GM13976 (cell line): ENCODE measurements at places on chromosomes 1 and 21.

DNA sequence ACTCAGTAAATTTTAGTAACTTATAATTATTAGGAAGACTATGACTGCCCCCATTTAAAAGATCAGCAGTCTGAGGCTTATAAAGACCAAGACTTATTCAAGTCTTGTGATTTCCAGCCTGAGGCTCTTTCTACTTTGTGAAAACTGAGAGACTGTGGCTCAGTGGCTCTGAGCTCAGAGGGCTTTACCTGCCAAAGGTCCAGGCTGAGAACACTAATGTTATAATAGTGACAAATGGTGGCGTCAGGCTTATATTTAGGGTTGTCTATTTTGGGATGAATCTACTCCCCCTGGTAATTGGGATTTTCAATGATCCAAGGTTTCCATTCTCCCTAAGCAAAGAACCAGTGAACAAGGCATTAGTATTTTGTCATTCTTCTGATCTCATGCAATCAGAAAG lies 42.6 kb upstream of the EPS15 start:
- no peak for DNase-seq

- no peak for DNase-seq
Observed at GRCh38 chr1:228849011-228849541, 113.8 kb downstream of the RHOU start.

DNA sequence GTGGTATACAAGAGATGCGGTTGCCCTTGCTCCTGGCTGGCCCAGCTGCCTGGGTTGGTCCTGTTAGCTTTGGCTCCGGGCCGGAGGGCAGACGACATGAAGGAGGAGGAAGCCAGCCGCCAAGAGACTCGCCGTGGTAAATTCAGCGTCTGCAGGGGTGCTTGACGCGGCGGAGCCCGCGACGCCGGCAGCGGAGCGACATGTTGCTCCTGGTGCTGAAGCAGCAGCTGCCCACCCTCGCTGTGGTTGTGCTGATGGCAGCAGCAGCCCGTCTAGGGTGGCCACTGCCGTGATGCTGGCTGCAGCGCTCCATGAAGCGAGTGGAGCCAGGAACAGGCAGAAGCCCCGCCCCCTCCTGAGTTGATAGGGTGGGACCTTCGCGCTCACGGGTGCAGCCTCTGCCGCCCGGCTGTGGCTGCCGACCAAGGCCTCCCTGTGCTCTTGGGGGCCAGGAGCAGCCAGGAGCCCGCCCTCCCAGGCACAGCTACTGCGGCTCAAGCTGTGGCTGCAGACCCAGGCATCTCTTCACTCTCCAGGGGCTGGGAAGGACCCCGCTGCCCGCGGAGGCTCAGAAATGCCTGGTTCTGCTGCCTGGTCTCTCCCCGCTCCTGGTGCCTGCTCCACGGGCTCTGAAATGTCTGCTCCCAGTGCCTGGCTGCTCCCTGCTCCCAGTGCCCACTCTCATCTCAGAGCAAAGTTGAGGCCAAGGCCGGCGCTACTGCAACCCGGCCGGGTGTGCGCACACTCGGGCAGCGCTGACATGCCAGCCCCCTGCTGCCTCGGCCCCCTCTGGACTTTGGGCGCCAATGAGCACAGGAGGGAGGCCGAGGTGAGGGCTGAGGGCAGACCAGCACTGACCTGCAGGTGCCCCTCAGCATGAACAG lies 4.4 kb upstream of the ZNF692 start:
- peak; percentile 83 for DNase-seq

- DNase-seq, result no peak
Observed at GRCh38 chr1:232586679-232587078, 43.3 kb downstream of the SIPA1L2 start.
